NCI-H446 (cell line): ENCODE measurements at places on chromosomes 5 and 9.

DNA sequence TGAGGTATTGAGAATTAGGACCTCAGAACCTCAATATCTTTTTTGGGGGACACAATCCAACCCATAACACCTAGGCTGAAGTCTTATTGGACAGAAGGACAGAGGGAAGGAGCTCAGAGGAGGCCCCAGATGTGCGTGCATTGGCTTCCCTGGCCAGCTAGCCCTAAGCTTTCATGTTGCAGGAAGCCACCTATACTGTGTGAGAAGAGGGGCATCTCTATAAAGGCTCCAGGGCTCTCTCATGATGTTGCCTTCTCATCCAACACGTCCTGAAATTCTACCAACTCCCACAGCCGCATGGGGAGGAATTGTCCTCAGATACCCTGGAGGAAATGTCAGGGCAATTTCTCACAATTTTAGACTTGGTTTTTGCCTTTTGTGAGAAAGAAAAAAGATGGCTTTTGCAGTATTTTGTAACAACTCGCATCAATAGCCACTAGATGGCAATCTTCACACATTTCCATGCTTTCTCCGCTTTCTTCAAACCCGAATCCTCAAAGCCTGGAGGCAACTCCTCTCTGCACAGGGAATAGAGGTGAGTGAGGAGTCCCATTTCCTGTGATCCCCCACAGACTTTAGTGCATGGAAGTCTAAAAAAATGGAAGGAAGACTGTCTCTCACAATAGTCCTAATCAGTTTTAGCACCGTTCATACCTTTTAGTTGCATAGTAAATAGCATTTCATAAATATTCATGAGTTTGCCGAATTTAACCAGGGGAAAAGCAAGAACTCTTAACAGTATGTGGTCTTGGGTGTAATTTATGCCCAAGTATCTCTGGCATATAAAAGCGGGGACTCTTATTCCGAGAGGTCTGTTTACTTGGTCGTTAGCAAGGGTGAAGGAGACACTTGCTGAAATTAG is 7.4 kb upstream of the PPP3R2 start:
- peak; percentile 67 for DNase-seq

DNA sequence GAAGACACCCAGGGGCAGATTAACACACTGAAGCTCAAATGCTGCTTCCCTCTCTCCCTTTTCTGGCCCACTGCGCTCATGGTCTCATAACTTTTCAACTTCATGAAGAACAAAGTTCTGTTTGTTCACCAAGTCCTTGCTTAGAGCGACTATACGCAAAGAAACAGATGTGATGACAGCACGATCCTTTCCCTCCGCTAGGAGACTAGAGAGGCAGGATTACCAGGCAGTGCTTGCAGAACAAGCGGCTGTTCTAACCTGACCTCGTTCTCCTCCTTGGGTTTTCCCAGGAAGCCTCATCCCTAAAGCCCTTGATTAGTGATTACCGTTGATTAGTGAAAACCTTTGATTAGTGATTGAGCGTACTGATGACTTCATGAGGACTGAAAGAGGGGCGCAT is 649.9 kb downstream of the IRX1 start:
- no peak for DNase-seq

- no peak for DNase-seq
Observed at GRCh38 chr5:17079562-17079961, 137.9 kb upstream of the BASP1 start.

- no peak for DNase-seq
Observed at GRCh38 chr5:139389701-139390638, at the start of gene MZB1. TSS of gene MZB1 (minus strand) at chr5:139389913. CDS start at chr5:139389856, 57 bp downstream.

DNA sequence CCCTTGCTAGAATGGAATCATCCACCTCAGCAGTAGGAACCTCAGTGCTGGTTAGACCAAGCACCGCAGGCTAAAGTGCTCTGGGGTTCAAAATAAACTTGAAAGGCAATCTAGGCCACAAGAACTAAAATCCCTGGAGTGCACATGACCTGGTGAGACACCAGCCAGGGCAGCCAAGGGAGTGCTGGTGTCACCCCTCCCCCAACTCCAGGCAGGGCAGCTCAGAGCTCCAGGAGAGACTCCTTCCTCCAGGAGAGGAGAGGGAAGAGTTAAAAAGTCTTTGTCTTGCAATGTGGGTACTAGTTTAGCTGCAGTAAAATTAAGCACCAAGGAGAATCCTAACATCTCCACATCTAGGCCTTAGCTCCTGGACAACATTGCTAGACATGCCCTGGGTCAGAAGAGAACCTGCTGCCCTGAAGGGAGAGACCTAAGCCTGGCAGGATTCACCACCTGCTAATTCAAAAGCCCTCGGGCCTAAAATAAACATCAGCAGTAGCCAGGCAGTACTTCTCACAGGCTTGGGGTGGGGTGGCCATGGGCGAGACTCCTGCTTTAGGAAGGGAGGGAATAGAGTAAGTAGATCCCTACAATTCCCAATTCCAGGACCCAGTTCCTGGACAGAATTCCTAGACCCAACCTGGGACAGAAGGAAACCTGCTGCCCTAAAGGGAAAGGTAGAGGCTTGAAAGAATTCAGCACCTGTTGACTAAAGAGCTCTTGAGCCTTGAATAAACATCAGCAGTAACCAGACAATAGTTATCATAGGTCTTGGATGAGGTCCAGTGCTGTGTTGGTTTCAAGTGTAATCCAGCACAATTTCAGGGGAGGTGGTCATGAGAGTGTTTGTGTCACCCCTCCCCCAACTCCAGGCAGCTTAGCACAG is 25.8 kb downstream of the UGT3A2 start:
- no peak for DNase-seq

DNA sequence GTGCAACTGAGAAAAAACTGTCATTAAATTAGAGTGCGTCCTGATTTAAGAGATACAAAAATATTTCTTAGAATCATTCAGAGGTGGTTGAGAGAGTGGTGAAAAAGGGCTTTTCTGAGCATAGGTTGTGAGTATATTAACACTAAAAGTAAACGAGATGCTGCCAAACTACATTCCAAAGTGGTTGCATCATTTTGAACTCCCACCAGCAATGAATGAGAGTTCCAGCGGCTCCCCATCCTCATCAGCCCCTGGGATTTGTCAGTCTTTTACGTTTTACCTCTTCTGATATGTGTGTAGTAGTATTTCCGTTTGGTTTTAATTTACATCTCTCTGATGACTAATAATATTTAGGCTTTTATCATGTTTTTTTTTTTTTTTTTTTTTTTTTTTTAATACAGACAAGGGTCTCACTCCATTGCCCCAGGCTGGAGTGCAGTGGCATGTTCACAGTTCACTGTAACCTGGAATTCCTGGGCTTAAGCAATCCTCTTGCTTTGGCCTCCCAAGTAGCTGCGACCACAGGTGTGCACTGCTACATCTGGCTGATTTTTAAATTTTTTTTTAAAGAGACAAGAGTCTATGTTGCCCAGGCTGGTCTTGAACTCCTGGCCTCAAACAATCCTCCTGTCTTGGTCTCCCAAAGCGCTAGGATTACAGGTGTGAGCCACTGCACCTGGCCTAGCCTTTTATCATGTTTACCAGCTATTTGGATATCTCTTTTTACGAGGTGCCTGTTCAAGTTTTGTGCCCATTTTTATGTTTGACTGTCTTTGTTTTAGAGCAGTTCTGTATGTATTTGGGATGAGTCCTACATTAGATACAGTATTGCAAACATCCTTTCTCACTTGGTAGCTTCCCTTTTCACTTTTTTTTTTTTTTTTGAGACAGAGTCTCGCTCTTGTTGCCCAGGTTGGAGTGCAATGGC is 17.0 kb downstream of the PRRT1B start:
- DNase-seq, result no peak

DNA sequence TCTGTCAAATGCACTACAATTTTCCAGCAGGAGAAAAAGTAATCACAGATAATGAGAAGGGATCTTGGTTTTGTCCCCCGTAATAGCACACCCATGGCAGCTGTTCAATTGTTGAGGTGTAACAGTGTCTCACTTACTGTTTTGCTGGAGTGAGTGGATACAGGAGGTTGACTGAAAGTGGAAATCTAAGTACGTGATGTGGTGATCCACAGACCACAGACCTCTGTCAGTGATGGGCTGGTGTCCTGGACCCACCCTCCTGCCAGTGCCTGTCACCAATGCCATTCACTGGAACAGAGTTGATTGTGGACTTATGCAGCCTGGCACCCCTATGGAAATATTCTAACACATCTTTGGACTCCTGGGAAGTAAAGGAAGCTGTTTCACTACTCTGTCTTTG is 261.7 kb downstream of the TRPM3 start:
- no peak for DNase-seq

- DNase-seq, result no peak
Observed at GRCh38 chr9:38651400-38652042, 31.1 kb upstream of the ANKRD18A start.

GRCh38 chr9:28750136-28750535 is 1176.9 kb upstream of the C9orf72 start:
- no peak for DNase-seq

GRCh38 chr5:79850941-79851340 is 140.1 kb downstream of the MTX3 start:
- no peak for DNase-seq

DNA sequence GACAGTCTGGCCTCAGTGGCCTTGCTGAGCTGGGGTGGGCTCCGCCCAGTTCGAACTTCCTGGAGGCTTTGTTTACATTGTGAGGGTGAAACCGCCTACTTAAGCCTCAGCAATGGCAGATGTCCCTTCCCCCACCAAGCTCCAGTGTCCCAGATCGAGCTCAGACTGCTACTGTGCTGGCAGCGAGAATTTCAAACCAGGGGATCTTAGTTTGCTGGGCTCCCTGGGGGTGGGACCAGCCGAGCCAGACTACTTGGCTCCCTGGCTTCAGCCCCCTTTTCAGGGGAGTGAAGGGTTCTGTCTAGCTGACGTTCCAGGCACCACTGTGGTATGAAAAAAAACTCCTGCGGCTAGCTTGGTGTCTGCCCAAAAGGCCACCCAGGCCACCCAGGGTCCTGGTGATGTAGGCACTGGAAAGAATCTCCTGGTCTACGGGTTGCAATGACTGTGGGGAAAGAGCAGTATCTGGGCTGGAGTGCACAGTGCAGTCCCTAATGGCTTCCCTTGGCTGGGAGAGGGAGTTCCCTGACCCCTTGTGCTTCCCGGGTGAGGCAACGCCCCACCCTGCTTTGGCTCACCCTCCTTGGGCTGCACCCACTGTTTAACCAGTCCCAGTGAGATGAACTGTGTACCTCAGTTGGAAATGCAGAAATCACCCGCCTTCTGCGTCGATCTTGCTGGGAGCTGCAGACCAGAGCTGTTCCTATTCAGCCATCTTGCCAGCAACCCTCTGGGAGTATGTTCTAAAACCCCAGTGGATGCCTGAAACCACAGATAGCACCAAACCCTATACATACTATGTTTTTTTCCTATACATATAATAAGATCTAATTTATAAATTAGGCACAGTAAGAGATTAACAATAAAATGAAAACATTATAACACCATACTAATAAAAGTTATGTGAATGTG is 95.5 kb downstream of the TMEM161B start:
- no peak for DNase-seq

- peak; percentile 31 for DNase-seq
Observed at GRCh38 chr5:89901346-89901745, 508.2 kb downstream of the CETN3 start.

GRCh38 chr5:17440766-17441165 is 57.3 kb upstream of the TAF11L2 start:
- no peak for DNase-seq

GRCh38 chr5:81391-82021 is 10.5 kb upstream of the PLEKHG4B start:
- no peak for DNase-seq

GRCh38 chr5:40409601-40410000 is 270.1 kb upstream of the PTGER4 start:
- no peak for DNase-seq

- no peak for DNase-seq
Observed at GRCh38 chr5:34480810-34481528, 175.2 kb upstream of the RAI14 start.

DNA sequence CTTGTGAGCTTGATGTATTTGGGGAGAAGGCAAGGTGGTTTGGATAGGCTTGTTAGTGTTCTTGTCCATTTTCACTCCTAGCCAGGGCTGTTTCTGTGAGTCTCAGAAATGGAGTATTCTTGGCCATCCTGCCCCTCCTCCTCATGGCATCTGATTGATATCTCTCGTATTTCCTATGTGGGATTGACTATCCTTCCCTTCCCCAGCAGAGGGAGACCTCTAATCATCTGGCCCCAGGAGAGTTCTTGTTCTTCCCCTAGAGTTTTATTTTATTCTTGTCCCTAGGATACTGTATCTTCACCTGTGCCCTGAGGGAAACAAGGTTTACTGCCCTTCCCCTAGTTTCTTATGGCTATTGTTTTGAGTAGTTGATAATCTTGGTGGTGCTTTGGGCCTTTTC is 114.4 kb downstream of the VPS13A start:
- peak; percentile 1 for DNase-seq

- DNase-seq, result no peak
Observed at GRCh38 chr9:111736714-111737113, 58.0 kb downstream of the SHOC1 start.

GRCh38 chr5:84032324-84032723 is 311.7 kb upstream of the HAPLN1 start:
- DNase-seq, result no peak

DNA sequence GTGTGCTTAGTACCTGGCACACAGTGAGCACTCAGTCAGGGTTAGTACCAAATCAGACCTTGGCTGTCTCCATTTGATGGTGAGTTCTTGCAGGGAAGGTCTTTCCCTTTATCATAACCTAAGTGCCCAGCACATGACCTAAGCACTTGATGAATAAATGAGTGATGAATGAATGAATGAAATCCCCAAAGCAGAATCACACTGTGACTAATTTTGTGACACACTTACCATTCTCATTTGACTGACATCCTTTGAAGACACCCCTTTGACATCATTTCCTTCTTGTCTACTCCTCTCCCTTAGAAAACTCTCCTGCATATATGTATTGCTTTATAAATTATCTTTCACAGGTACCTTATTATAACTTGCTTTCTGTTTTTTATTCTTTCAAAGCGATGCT is 130.2 kb upstream of the ELL2 start:
- DNase-seq, result no peak

DNA sequence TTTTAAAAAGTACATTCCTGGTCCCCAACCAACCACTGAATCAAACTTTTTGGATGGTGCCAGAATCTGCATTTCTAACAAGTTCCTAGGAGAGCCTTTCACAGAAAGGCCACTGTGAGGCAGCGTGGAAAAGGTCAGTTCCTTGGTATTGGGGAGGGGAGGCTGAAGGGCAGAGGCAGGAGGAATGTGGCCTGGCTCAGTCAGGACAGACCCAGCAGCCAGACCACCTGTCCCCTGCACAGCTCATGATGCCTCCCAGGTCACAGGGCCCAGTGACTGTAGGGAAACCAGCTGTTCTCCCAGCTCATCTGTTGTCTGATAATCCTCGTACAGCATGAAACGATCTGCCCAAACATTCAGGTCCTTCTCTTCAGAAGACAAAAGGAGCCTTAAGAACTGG is 132.9 kb downstream of the LHFPL2 start:
- DNase-seq, result no peak
